ENCODE measurements at places on chromosomes 6 and 20.

DNA sequence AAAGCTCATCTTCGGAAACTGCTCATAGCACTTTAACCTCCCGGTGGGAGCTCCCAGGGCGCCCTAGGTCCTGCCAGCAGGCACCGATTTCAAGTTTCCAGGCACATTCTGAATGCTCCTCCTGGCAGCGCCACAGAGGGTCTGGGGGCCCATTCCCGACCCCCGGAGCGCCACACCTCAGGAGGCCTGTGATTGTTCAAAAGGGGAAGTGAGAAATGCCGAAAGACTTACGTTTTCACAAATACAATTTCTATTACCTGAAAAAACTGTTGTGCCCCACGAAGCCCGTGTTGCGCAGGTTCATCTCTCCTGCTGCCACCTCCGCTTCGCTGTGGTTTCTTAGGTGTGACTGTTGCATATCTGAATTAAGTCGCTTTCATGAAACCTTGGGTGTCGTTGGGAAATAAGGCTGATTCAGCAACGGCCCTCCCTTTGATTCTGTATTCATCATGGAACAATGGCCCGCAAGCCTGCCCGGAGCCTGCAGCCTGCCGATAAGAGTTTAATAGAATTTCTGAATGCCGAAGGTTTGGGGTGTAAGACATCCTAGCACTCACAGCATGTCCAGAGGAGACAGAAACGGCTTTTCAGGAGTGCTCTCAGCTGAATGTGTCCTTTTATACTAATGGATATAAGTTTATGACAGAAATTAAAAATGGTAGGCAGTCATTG is 1.9 kb upstream of the MYT1 start:
- DNase-seq = no peak

GRCh38 chr6:144594585-144594984 is 309.4 kb downstream of the UTRN start:
- no peak for DNase-seq

- no peak for DNase-seq
Observed at GRCh38 chr20:23379772-23380171, 17.8 kb downstream of the GZF1 start.

DNA sequence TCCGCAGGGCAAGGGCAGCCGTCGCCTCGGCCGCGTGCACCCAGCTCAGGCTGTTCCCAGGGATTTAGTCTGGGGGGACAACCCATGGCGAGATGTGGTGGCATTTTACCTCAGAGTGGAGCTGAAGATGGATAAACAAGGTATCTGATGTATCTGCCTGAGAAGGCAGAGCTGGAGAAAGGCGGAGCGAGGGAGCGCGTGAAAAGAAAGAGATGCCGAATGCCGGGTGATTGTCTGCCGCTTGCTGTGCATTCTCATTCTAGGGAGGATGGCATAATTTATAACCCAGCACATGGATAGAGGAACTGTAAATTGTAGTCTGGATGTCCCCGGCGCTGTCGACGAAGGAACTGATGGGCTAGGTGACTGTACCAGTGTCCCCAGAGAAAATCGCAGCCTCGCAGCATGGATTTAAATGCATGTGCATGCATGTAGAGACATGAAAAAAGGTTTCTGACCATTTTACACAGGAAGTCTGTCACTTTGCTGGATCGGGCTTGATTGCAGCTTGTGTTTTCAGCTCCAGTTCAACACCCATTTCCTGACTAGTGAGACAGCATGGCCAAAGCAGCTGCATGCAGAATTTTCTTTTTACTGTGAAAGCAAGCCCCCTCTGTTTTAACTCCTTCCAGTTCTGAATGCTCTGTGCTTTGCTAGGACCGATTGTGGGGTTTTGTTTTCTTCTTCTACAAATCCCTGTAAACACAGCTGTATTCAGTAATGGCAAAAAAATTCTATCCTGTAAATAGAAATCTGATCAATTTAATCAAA is 149.7 kb downstream of the PRL start:
- no peak for DNase-seq

DNA sequence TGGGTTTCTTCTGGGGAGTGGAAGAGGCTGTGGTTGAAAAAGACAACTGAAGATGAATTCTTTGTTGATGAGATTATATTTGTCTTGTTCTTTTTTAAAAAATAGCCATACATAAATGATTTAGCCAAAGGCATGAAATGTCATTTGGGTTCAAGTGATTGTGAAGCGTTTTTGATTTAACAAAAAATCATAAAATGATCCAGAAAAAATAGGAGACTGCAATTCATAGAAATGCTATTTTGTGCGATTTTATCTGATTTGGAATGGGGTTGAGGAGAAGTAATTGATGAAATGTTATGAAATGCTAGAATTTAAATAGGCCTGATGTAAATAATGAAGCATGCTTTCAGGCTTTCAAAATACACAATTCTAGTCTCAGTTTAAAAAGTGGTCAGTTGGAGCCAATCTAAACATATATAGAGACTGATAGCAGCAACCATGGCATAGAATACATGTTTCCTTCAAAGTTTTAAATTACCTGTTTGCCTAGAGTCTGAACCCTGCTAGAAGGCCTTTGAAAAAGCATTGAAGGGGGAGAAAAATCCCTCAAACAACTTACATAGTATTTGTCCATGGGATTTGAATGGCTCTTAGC is 21.8 kb downstream of the PFDN4 start:
- no peak for DNase-seq

DNA sequence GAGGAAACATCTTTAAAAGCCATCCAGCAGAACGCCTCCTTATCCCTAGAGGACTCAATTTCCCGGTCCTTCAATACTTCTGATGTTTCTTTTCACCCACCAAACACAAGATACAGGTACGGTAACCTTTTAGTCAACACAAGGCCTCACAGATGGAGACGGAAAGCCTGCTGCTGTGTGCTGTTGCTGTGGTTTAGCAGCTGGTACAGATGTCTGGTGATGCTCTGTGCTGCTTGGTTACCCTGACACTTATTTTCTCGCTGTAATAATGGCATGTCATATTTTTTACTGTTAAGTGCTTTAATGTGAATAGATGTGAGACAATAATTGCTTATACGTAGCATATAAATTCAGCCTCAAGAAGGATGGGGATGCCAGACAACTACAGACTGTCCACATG is 25.3 kb downstream of the GMDS start:
- no peak for DNase-seq

- no peak for DNase-seq
Observed at GRCh38 chr6:144195671-144196270, 45.5 kb downstream of the STX11 start.

DNA sequence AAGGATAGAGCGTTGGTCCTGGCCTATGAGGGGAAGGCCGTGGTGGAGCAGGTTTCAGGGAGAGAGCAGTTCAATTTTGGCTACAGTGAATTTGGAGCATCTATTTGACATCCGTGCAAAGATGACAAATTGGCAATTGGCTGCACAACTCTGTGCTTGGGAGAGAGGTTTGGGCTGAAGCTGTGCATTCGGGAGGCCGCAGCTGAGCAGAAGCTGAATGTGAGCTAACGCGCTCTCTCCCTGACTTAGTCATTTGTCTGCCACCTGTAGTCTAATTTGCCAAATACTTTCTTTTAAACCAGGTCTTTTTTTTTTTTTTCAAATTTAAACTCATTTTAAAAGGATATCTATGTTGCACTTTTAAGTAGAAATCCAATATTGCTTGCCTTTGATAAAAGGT is 78.8 kb downstream of the PHACTR3 start:
- no peak for DNase-seq

GRCh38 chr6:156189714-156190113 is 587.5 kb upstream of the ARID1B start:
- no peak for DNase-seq

- DNase-seq = no peak
Observed at GRCh38 chr6:118403036-118403435, 145.1 kb upstream of the PLN start.

DNA sequence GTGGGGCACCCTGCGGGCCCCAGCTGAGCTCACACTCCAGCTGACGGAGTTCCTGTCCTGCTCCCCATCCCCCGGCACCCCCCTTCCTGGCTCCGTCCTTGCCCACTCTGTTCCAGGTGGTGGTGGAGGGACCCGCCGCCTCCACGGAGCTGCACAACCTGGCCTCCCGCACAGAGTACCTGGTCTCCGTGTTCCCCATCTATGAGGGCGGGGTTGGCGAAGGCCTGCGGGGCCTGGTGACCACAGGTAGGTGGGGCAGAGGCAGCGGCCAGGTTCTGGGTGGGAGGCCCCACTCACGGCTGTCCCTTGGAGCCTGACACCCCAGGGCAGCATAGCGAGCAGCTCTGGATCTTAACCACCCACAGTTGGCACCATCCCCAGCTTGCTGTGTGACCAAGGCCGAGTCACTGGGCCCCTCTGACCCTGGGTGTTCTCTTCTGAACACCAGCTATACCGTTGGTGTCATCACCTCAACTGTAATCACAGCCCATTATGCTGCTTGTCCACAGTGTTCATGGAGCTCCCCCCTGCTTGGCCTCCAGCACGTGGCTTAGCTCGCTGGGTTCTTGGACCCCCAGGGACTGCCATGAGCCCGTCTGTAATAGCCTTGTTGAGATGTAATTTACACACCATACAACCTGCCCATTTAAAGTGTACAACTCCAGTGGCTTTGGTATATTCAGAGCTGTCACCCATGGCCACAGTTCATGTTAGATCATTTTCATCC is 17.4 kb downstream of the COL20A1 start:
- DNase-seq = no peak

GRCh38 chr6:74598462-74599393 is 607.1 kb downstream of the COL12A1 start:
- no peak for DNase-seq

- no peak for DNase-seq
Observed at GRCh38 chr6:108687921-108688320, 127.2 kb downstream of the FOXO3 start.

DNA sequence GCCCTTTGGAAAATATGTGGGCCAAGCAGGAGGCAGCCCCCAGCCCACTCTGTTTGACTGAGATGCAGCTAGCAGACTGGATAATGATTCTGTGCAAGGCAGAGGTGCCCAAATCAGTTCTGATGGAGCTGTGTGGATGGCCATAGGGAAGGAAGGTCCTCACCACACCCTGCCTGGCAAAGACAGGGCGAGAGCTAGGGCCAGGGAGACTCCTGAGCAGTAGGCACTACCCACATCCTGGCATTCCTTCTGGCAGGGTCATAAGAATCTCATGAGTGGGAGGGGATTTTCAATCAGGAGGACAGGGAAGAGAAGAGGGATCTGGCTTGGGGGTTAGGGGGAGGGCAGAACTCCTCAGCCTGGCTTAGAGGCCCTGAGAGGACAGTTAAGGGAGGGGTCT is 18.6 kb upstream of the TREM2 start:
- DNase-seq = no peak

- peak; percentile 8 for DNase-seq
Observed at GRCh38 chr6:18263418-18264218, 712 bp downstream of the DEK start.
